GM10248 (cell line): ENCODE measurements at places on chromosomes 13 and 19.

- DNase-seq = no peak
Observed at GRCh38 chr13:65914716-65915115, 1315.4 kb downstream of the PCDH9 start.

DNA sequence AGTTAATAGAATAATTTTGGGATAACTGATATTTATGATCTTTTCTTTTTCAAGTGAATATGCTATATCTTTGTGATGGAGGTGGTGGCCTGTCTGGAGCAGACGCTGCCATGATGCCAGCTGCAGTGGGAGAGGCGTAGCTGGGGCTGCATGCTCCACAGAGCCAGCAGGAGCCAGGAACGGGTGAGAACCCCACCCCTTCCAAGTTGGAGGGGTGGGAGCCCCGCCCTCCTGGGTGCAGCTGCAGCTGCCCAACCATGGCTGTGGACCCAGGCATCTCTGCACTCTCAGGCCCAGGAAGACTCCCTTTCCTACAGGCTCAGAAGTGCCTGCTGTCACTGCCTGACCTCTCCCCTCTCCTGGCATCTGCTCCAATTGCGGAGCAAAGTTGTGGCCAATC lies 373.0 kb downstream of the SLC7A1 start:
- no peak for DNase-seq

DNA sequence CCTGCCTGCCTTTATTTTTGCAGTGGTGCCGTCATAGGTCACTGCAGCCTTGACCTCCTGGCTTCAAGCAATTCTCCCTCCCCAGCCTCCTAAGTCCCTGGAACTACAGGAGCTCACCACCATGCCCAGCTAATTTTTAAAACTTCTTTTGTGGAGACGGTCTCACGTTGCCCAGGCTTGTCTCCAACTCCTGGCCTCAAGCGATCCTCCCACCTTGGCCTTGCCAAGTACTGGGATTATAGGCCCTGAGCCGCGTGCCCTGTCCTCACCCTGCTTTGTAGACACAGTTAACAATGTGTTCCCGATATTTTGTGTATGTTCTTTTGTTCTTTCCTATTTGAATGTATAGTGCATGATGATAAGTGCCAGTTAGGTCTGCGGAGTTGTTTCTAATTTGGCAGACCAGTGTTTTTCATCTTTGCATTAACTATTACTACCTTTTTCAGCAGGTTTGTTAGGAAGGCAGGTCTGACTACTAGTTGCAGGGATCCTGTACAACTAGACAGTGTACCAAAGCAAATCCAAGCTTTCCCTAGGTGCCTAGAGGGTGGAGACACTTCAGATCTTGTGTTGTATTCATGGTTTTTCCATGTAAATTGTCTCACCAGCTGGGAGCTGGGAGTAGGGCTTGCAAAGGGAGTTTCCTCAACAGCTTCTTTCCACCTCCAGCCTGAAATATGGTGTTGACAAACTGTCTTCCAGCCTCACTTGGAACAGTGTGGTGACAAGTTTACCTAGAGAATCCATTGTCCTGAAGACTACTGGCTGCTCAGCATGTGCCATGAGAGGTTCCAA lies 9.5 kb upstream of the WTIP start:
- DNase-seq = no peak

DNA sequence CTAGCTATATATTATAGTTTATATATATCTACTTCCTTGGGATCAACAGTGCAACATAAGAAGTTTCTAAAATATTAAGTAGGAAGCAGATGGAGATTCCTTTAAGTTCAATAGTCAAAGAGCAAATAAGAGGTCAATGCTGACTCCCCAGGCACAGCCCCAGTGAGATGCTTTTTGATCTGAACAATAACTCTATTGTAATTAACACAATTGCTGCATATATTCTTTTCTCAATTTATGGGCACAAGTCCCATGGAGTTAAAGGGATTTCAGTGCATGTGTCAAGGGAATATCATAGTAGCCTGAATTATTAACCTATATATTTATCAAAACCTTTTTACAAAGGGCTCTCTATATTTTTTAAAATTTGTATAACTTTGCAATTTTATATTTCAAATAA lies 180.8 kb downstream of the SPRY2 start:
- no peak for DNase-seq

DNA sequence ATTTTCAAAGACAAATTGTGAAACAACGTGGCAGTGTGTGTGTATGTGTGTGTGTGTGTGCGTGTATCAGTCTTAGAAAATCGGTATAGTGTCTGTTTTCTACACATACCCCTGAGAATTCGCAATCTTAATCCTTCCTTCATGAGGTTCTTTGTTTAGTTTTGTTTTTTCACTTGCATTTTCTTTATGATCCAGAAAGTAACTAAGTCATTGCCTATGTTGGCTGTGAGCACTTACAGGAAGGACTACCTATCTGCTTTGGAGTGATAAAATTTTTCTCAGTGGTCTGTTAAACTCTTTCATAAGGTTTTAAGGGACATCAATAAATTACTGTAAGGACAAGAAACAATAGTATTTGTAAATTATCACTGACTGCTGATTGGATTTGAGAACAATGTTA lies 1587.1 kb downstream of the PCDH9 start:
- no peak for DNase-seq

DNA sequence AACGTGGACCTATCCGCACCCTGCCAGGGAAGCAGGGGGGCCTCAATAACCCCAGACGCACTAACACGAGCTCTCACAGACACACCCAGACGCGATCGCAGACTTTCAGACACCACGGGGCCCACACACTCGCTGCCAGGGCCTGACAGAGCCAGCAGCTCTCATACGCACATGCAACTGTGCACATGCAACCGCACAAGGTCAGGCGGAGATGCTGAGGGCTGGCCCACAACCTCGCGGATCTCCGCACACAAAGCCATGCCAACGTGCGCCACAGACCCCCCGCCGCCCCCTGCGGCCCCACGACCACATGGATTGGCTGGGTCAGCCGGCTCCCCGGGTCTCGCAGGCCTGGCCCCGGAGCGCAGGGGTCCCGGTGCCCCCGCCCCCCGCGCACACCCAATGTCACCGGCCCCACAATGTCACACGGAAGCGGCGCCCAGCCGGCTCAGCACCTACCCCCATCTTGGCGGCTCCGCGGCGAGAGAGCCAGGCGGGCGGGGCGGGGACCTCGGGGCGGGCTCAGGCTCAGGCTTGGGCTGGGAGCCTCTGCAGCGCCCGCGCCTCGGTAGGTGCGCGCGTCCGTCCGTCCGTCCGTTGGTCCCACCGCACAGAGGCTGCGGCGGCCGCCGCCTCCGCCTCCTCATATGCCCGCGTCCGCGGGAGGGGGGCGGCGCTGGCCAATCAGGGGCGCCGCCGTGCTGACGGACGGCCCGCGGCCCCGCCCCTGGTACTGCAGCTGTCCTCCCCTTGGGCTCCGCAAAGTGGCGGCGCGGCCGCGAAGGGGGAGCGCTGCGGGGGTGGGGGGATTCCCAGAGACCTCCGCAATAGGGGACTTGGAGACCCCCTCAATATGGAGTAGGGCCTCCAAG lies at the start of gene ATP1A3:
Gene ATP1A3 (minus strand): TSS at position 619 of the 872 bp plus-strand sequence. CDS start 154 bp downstream, at position 465.
- peak; percentile 82 for DNase-seq

DNA sequence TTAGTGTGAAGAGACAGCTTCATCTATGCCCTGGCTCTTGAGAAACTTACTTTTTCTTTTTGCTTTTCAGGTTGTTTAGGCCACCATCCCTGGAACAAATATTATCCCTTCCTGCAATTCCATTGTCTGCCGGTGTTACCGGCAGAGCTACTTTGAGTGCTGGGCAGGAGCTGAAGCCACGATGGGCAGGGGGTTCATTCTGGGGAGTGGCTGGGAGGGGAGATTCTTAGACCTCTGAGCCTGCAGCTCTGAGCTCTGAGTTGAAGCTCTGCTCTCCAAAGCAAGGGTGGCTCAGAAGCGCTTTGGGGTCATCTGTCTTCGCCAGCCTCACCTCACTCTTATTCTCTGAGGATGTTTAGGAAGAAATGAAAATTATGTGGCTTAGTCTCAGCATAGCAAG lies 1066.6 kb upstream of the SLC10A2 start:
- DNase-seq = no peak

DNA sequence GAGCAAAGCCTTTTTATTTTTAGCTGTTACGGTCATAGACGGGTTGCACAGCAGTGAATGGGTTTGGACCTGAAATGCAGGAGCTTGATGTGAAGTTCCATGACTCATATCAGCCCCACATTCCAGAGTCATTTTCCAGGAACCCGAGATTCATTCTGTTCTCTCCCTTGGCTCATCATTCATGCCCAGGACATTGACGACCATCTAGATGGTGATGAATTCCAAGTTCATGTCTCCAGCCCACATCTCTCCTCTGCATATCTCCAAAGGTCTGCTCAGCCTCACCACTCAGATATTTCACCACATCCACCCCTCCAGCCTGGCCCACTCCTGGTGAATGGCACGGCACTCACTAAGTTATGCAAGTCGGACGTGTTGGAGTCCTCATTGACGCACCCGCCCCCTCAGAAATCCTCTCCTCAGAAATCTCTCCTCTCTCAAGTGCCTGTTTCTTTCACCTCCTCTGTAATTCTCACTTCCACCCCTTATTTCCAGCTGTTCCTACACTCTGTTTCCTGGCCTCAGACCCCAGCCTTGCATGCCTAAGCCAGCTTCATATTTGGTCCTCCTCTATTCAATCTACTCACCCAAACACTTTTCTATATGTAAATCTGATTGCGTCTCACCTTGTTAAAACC lies 83.1 kb downstream of the ALOX5AP start:
- DNase-seq = no peak

- DNase-seq = no peak
Observed at GRCh38 chr19:44642377-44642776, 1.3 kb upstream of the PVR start.

GRCh38 chr19:1947651-1948209 lies 6.8 kb downstream of the CSNK1G2 start:
- DNase-seq = no peak

DNA sequence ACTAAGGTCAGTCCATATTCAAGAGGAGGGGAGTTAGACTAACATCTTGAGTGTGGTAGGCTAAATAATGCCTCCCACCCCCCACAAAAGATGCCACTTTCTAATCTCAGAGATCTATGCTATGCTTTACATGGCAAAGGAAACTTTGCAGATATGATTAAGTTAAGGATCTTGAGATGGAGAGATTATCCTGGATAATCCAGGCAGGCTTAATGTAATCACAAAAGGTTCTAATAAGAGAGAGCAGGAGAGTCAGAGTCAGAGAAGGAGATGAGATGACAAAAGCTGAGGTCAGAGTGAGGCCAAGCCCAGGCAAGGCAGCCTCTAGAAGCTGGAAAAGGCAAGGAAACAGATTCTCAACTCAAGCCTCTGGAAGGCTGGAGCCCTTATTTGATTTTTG lies 1011.6 kb downstream of the PCDH9 start:
- no peak for DNase-seq

- no peak for DNase-seq
Observed at GRCh38 chr19:4877753-4878490, 10.5 kb upstream of the PLIN3 start.

DNA sequence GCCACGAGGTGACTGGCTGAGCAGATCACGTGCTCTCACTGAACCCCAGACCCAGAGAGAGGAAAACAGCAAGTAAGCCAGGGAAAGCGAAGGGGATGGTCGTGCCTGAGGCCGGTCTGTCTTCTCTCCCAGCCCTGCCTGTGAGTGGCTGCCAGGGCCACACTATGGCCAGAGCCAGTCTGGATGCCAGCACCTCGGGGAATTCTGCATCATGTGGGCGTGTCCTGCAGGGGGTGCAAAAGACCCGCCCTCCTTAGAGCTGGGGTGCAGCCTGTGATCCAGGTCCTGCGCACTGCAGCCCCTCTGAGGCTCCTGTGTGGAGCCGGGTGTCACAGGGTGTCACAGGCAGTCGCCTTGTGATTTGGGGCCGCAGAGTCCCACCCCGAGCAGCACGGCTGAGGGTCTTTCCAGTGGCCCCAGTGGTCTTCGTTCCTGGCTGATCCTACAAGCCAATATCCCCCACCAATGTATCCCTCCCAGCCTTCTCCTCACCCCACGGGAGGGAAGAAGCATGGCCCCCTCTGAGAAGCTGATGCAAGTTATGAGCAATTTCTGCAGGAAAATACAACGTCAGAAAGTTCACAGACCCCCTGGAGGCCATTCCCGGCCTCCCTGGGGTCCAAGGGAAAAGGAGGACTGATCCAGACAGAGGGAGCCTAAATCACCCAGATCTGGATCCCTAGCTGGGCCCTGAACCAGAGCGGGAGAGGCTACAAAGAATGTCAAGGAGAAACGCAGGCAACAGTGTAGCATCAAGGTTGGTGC lies 7.7 kb downstream of the PPP1R12C start:
- DNase-seq = no peak

- DNase-seq = peak; percentile 13
Observed at GRCh38 chr13:38763446-38764381, 76.8 kb downstream of the FREM2 start.

GRCh38 chr13:32447894-32448623 lies 20.1 kb upstream of the N4BP2L1 start:
- no peak for DNase-seq

DNA sequence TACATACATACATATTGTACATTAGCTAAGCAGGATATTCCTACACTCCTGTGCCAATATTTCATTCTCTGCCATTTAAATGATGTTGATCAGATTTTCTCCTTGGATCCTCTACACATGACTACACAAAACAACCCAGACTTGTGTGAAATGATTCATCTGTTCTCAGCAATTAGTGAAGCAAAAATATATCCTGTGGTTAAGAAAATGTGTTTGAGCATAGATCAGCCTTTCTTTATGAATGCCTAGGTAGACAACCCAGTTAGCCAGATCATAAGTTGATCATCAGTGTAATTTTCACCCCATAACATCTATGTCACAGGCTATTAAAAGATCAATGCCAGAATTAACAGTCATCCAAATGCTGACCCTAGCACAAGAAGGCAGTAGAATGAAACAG lies 275.2 kb upstream of the EDNRB start:
- DNase-seq = no peak

DNA sequence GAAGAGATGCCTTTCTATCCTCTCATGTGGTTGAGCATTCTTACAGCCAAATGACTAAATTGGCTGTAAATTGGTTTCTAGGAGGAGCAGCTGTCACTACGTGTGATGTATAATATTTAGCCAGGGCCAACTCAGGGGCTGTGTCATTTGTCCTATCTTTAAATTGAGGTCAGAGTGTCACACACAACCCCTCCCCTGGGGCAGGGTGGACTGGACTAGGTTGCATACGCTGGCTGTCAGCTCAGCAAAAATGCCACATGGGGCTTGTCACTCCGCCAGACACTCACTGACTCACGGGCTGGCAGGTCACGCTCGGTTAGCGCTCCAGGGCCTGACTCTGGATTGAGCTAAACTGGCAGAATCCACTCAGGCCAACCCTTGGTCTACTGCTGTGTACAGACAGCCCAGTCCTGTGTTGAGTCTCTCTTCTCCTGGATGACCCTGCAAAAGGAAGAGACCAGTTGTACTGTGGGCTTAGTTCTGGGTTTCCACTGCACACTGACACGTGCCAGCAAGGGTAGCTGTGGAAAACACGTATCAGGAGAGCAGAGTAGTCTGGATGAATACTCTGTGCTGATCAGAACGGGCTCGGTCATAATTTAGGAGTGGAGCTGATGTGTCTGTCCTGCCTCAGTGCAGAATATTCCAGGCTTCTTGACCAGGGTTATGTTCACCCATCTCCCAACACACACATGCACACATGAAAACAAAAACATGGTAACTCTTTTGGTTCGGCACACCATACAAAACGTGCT lies 29.1 kb downstream of the SHISA2 start:
- DNase-seq = no peak
